Heart left ventricle (tissue), 16 donors: ENCODE measurements at places on chromosomes 3 and 15. TPM values are rescaled to one million over a fixed set of nuclear protein-coding genes. Genes with fewer than 3 reads are reported as not detected.
A peak's percentile ranks its signal among the peaks of the same experiment; 100 is the strongest.

SPTSSB gene
- polyA plus RNA-seq = 0.53 TPM

DNA sequence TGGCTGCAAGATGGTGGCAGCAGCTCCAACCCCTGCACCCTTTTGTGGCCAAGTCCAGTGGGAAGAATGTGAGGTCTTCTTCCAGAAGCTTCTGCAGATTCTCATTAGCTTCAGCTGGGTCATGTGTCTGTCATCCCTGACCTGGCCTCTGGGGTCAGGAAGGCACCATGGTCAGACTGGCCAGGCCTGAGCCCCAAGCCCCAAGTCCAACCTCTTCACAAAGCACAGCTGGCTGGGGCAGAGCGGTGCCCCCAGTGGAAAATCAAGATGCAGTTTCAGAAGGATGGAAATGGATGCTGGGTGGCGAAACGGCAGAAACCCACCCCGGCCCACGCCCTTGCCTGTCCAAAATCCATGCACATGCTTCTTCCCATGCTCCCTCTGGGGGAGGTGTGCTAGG lies 15.9 kb upstream of the GATA2 start:
- no peaks in the 10 kb centered on the region for H3K36me3 ChIP-seq
- H3K4me1 ChIP-seq = no peaks in the 10 kb centered on the region
- H3K4me3 ChIP-seq = no peak overlapping the region
- H3K27me3 ChIP-seq = no peaks in the 10 kb centered on the region

DNA sequence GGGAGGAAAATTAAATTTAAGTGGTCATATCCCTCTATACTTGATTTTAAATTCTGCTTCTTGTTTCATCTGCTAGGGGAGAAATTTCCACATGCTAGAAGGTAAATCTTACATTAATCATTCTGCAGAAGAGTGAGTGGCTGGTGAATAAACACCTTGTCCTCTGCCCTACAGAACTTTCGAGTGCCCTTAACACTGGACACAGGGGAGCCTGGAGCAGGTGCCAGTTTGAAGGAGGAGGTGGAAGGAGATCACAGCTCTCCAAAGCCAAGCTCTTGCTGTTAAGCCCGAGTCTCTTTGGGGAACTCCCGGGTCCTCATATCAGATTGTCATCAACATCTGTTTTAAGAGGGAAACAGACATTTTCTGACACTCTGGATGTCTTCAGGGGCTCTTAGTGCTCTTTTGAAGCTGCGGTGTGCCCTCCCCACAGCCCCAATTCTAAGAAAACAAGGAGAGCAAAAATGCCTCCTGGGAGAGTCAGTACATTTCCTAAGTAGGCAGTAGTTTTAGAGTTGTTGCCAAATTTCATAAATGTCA lies 31.3 kb downstream of the LAMP3 start:
- H3K36me3 ChIP-seq = no peaks in the 10 kb centered on the region
- no peak for DNase-seq
- no peak overlapping the region for H3K27ac ChIP-seq
- H3K4me1 ChIP-seq = no peaks in the 10 kb centered on the region
- peaks cover 11% of the 10 kb centered on the region for H3K27me3 ChIP-seq
- H3K4me3 ChIP-seq = no peak overlapping the region

GRCh38 chr15:47258521-47258920 lies 458.8 kb upstream of the SEMA6D start:
- no peak overlapping the region for H3K4me3 ChIP-seq
- DNase-seq = no peak
- H3K36me3 ChIP-seq = no peaks in the 10 kb centered on the region
- H3K27me3 ChIP-seq = no peaks in the 10 kb centered on the region

GRCh38 chr3:194306109-194306686 lies 44.9 kb downstream of the CPN2 start:
- no peaks in the 10 kb centered on the region for H3K4me1 ChIP-seq
- no peak overlapping the region for H3K4me3 ChIP-seq
- H3K27ac ChIP-seq = no peak overlapping the region
- H3K27me3 ChIP-seq = peaks cover 20% of the 10 kb centered on the region

RHOV gene
- polyA plus RNA-seq = not detected

DAZL gene
- not detected for polyA plus RNA-seq

GRCh38 chr15:100373942-100374341 lies 32.2 kb upstream of the ADAMTS17 start:
- H3K4me3 ChIP-seq = peak overlapping the region; percentile 46
- no peaks in the 10 kb centered on the region for H3K36me3 ChIP-seq
- no peak for DNase-seq
- H3K27ac ChIP-seq = no peak overlapping the region
- H3K4me1 ChIP-seq = no peaks in the 10 kb centered on the region
- peaks cover 39% of the 10 kb centered on the region for H3K27me3 ChIP-seq

DNA sequence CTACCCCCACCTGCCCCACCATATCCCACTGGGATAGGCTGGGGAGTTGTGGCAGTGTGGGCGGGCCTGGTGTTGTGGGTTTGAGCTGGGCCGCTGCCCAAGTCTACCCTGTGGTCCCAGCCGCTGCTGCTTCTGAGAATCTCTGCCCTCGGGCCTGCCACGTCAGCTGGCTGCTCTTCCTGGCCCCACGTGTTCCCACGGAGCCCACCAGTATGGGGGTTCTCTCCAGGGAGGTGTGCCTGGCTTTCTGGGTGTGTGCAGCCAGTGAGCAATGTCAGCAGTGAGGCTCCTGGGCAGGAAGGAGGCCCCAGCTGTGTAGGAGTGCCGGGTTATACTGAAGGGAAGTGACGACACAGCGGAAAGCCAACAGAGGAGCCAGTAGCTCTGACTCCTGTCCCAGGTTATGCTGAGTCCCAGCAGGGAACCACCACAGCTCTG lies 10.5 kb downstream of the GNAI2 start:
- H3K4me3 ChIP-seq = peak overlapping the region; percentile 54
- peak overlapping the region; percentile 89 for H3K27ac ChIP-seq
- H3K27me3 ChIP-seq = no peaks in the 10 kb centered on the region

CCR5 gene
- polyA plus RNA-seq = 0.40 TPM

DNA sequence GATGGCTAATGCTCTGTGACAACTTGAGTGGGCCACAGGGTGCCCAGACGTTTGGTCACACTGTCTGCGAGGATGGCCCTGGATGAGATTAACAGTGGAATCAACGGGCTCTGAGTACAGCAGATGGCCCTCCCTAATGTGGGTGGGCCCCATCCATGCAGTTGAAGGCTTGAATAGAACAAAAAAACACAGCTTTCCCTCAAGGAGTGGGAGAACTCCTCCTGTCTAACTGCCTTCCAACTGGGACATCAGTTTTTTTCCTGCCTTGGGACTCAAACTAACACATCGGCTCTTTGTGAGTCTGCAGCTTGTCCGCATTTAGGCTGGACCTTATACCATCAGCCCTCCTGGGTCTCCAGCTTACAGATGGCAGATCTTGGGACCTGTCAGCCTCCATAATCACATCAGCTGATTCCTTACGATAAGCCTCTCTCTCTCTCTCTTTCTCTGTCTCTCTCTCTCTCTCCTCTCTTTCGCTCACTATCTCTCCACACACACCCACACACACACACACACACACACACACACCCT lies 20.8 kb downstream of the FAM174B start:
- H3K4me1 ChIP-seq = peaks cover 54% of the 10 kb centered on the region
- H3K4me3 ChIP-seq = no peak overlapping the region
- no peak overlapping the region for H3K27ac ChIP-seq
- H3K27me3 ChIP-seq = no peaks in the 10 kb centered on the region

- no peaks in the 10 kb centered on the region for H3K36me3 ChIP-seq
- no peak for DNase-seq
- H3K4me1 ChIP-seq = no peaks in the 10 kb centered on the region
- H3K27ac ChIP-seq = no peak overlapping the region
- H3K4me3 ChIP-seq = no peak overlapping the region
Measured at GRCh38 chr15:41182266-41182665, 48.3 kb downstream of the EXD1 start.

GRCh38 chr3:73498764-73499622 lies 125.7 kb downstream of the PDZRN3 start:
- H3K36me3 ChIP-seq = no peaks in the 10 kb centered on the region
- H3K4me3 ChIP-seq = no peak overlapping the region
- H3K4me1 ChIP-seq = peaks cover 45% of the 10 kb centered on the region
- H3K27me3 ChIP-seq = no peaks in the 10 kb centered on the region
- peak overlapping the region; percentile 28 for H3K27ac ChIP-seq

DNA sequence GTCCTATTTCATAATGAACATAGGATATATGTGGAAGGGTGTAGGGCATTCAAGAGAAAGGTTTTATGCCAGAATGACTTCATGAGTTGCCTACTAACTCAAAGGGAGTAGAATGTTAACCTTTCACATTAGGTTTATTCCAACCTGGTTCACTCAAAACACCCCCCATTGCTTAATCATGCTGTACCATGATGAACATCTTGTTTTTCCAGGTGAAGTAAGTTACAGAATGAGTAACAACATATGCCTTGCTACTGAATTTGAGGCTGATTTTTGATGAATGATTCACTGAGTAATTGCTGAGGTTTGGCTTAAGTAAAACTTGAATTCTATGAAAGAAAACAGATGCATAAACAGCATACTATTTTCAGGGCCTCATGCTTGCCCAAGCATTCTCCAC lies 5.9 kb upstream of the CLDN16 start:
- H3K4me3 ChIP-seq = no peak overlapping the region
- no peak for DNase-seq
- H3K27me3 ChIP-seq = no peaks in the 10 kb centered on the region
- H3K36me3 ChIP-seq = no peaks in the 10 kb centered on the region

GRCh38 chr3:144275005-144275404 lies 303.4 kb downstream of the DIPK2A start:
- no peaks in the 10 kb centered on the region for H3K4me1 ChIP-seq
- no peaks in the 10 kb centered on the region for H3K36me3 ChIP-seq
- H3K27ac ChIP-seq = no peak overlapping the region
- DNase-seq = no peak
- H3K4me3 ChIP-seq = no peak overlapping the region

LRRC28 gene
- 5.1 TPM for polyA plus RNA-seq

DNA sequence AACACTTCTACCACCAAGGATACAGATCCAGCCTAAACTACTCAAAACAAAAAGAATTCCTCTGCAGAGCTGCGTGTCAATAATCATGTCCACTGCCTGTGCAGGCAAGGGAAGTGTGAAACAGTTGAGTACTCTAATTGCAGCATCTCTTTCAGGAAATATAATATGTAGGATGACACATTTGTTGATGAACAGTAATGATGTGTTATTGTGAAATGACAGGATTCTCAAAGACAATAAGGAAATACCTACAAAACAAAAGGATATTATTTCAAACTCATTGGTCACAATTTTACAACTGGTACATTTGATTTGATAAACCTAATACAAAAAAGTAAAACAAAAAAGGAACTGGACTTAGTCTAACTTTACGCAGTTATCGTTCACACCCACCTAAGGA lies 4.4 kb downstream of the SPG11 start:
- H3K36me3 ChIP-seq = peaks cover 65% of the 10 kb centered on the region
- H3K4me3 ChIP-seq = no peak overlapping the region
- DNase-seq = no peak
- H3K4me1 ChIP-seq = peaks cover 20% of the 10 kb centered on the region
- H3K27me3 ChIP-seq = no peaks in the 10 kb centered on the region

GRCh38 chr3:168988853-168989252 lies 674.7 kb downstream of the MECOM start:
- DNase-seq = no peak
- no peaks in the 10 kb centered on the region for H3K36me3 ChIP-seq
- H3K27me3 ChIP-seq = no peaks in the 10 kb centered on the region
- H3K4me1 ChIP-seq = no peaks in the 10 kb centered on the region
- H3K4me3 ChIP-seq = no peak overlapping the region

DNA sequence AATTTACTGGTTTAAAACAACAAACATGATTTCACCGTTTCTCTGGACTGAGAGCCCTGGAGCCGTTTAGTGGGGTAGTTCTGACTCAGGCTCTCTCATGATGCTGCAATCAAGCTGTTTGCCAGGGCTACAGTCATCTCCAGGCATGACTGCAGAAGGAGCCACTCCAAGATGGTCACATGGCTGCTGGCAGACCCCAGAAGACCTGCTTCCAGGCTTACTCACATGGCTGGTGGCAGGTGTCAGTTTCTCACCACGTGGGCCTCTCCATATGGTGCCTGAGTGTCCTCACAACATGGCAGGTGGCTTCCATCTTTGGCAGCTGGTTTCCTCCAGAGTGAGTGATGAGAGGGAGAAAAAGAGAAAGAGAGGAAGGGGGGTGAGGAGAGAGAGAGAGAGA lies 378.3 kb upstream of the RGMA start:
- H3K27me3 ChIP-seq = no peaks in the 10 kb centered on the region
- no peak overlapping the region for H3K4me3 ChIP-seq
- no peak overlapping the region for H3K27ac ChIP-seq
- no peaks in the 10 kb centered on the region for H3K4me1 ChIP-seq
- peak; percentile 75 for DNase-seq

GRCh38 chr3:12443781-12444522 lies 40.3 kb upstream of the TSEN2 start:
- H3K4me1 ChIP-seq = peaks cover 38% of the 10 kb centered on the region
- no peaks in the 10 kb centered on the region for H3K27me3 ChIP-seq
- no peak for DNase-seq

DNASE1L3 gene
- polyA plus RNA-seq = 1.3 TPM

GRCh38 chr15:69926006-69926405 lies 171.7 kb downstream of the TLE3 start:
- no peaks in the 10 kb centered on the region for H3K27me3 ChIP-seq
- no peak overlapping the region for H3K27ac ChIP-seq

DNA sequence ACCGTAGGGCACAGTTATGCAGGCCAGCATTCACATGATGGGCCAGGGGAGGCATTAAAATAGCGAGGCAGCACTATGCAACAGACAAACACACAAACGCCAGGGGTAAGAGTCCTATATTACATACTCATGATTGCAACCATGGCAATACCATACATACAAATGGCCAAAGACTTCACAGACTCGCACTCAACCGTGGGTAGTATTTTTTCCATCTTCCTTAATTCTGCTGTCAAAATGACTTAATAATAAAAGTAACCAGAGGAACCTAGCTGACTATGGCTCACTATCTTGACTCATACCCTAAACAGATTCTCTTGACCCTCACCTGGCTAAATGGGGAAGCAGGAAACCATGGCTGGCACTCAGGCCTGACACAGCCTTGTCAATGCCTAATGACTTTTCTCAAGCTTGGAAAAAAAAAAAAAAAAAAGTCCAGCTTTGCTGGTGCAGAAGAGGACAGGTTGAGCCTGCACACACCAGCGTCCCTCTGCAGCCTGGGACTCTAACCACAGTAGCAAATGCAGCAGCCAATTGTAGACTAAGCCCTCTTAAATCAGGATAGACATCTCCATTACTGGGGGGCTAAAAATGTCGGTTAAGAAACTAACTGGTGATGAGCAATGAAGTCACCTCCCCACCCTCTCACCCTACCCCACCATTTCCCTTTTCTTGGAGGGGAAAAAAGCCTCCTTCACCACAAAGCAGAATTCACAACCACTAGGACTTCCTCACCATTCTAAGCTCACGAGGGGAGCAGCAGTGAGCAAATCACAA lies 23.1 kb downstream of the CCDC12 start:
- H3K4me1 ChIP-seq = peaks cover 95% of the 10 kb centered on the region
- H3K27ac ChIP-seq = no peak overlapping the region
- no peak overlapping the region for H3K4me3 ChIP-seq
- H3K36me3 ChIP-seq = no peaks in the 10 kb centered on the region
- no peak for DNase-seq
- no peaks in the 10 kb centered on the region for H3K27me3 ChIP-seq
